Activated T-helper 17 cell treated with anti-CD3 and anti-CD28 coated beads, Interleukin-2, amount 50 U/mL, for 72 hours (primary cell): ENCODE measurements at places on chromosomes 13 and 19.

- H3K36me3 ChIP-seq: peaks cover 73% of the 10 kb centered on the region
- H3K4me1 ChIP-seq: peaks cover 36% of the 10 kb centered on the region
Measured at GRCh38 chr19:40721936-40722661, 5.2 kb downstream of the ITPKC start.

GRCh38 chr13:95608640-95609323, 35.7 kb downstream of the DZIP1 start:
- no peak for ATAC-seq
- H3K4me3 ChIP-seq: no peak overlapping the region
- peaks cover 26% of the 10 kb centered on the region for H3K27me3 ChIP-seq
- no peaks in the 10 kb centered on the region for H3K36me3 ChIP-seq
- no peak overlapping the region for H3K27ac ChIP-seq
- no peaks in the 10 kb centered on the region for H3K4me1 ChIP-seq

GRCh38 chr19:39430675-39431593, 4.8 kb downstream of the RPS16 start:
- H3K36me3 ChIP-seq: peaks cover 54% of the 10 kb centered on the region
- peak overlapping the region; percentile 100 for H3K4me3 ChIP-seq
- H3K4me1 ChIP-seq: peaks cover 29% of the 10 kb centered on the region
- ATAC-seq: peak; percentile 86
- H3K27me3 ChIP-seq: no peaks in the 10 kb centered on the region

DNA sequence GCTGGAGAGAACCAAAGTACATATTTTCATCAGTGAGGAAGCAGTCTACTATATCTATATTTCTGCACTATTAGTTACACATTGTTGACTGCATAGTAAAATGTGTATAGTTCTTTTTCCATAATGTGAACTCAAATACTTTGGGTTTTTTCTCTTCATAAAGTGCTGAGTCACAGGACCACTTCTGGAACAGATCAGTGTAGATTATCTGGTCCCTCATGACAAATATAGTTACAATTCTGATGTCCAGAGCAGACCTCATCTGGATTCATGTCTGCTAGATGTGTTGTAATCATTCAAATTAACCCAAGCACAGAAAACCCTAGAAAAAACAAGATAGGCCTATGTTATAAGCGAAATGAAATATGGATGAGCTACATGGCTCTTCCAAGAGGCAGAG, 171.4 kb downstream of the SUCLA2 start:
- H3K4me3 ChIP-seq: no peak overlapping the region
- H3K36me3 ChIP-seq: no peaks in the 10 kb centered on the region
- H3K27ac ChIP-seq: no peak overlapping the region
- ATAC-seq: no peak
- H3K27me3 ChIP-seq: no peaks in the 10 kb centered on the region
- H3K4me1 ChIP-seq: no peaks in the 10 kb centered on the region

DNA sequence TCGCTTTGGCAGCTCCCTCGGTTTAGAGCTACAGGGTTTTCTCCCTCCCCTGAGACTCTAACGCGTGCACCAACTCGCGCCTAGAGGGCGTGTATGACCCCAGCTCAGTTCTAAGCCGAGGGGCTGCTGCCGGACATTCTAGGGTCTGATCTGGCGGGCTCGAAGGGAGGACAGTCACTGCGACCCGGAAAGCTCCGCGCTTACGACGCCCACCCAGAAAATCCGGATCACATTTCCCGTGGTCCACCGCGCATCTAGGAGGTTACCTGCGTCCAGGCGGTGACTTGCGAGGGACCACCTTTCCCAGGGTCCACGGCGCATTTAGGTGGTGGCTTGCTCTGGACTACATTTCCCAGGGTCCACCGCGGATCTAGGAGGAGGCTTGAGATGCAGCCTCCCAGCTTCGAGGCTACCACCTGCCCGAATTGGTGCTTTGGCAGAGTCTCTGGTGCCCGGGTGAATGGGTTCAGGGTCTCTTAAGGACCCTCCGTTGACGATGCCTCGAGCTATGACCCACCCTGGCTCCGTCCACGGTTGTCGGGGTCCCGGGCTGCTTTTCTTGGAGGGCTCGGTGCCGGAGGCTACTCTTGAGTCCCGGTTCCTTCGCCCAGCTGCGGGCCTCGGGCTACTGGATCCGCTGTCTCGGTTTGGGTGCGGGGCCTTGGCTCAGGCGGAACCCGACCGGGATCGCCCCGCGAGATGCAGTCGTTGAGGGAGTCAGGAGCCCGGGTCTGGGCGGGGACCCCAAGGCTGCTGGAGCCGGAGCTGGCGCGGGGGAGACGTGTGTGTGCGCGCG, 30.5 kb downstream of the ZNF146 start:
- ATAC-seq: no peak
- H3K27me3 ChIP-seq: no peaks in the 10 kb centered on the region
- no peak overlapping the region for H3K27ac ChIP-seq
- H3K36me3 ChIP-seq: no peaks in the 10 kb centered on the region
- H3K4me1 ChIP-seq: no peaks in the 10 kb centered on the region
- H3K4me3 ChIP-seq: no peak overlapping the region

DNA sequence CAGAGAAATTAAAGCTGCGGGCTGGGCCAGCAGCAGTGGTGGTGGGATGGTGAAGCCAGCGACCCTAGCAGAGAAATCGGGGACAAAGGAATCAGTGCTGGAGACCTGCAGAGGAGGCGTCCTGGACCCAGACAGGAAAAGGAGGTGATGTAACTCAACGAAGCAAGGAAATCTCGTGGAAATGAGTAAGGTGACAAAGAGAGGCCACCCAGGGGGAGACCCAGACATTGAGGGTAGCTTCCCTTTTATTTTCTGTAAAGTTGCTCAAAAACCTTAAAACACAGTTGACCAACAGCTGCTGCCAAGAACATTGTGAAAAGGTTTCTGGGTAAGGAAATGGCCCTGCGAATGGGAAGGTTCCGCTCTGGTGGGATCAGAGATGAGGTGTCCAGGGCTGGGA, 13.3 kb upstream of the RETN start:
- H3K36me3 ChIP-seq: no peaks in the 10 kb centered on the region
- no peaks in the 10 kb centered on the region for H3K27me3 ChIP-seq
- H3K4me1 ChIP-seq: peaks cover 11% of the 10 kb centered on the region
- no peak for ATAC-seq

DNA sequence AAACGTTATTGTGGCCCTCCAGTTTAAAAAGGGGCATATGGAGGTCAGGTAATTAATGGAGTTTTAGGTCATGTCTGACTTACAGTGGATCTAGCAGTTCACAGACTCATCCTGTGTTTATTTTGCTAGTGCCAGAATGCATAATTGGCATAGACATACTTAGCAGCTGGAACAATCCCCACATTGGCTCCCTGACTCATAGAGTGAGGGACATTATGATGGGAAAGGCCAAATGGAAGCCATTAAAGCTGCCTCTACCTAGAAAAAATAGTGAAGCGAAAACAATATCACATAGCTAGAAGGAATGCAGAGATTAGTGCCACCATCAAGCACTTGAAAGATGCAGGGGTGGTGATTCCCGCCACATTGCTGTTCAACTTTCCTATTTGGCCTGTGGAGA, 610.7 kb downstream of the SLITRK5 start:
- no peaks in the 10 kb centered on the region for H3K4me1 ChIP-seq
- no peaks in the 10 kb centered on the region for H3K27me3 ChIP-seq
- ATAC-seq: no peak
- no peak overlapping the region for H3K27ac ChIP-seq
- H3K4me3 ChIP-seq: no peak overlapping the region
- H3K36me3 ChIP-seq: no peaks in the 10 kb centered on the region
